ENCODE measurements at places on chromosomes 12 and 14.
A peak's percentile ranks its signal among the peaks of the same experiment; 100 is the strongest.

DNA sequence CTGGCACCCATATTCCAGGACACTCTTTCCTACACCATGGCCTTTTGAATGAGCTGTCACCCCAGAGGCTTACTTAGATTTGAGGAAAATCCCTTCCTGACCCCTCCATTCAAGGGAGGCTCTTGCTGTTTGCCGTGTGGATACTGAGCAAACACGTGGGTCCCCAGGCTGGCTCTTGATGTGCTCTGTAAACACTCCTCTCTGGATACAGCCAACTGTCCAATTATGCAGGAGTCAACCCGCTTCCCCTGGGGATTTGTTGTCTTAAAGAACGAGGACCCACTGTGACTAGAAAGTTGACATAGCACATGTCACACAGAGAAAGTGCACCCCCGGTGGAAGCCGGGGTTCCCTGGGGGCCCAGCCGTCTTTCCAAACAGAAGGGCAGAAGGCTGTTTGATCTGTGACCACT is 75.8 kb upstream of the CEP83 start:
- no peak for DNase-seq

GRCh38 chr12:115597157-115597712 is 680.3 kb downstream of the MED13L start:
- peak; percentile 84 for DNase-seq

DNA sequence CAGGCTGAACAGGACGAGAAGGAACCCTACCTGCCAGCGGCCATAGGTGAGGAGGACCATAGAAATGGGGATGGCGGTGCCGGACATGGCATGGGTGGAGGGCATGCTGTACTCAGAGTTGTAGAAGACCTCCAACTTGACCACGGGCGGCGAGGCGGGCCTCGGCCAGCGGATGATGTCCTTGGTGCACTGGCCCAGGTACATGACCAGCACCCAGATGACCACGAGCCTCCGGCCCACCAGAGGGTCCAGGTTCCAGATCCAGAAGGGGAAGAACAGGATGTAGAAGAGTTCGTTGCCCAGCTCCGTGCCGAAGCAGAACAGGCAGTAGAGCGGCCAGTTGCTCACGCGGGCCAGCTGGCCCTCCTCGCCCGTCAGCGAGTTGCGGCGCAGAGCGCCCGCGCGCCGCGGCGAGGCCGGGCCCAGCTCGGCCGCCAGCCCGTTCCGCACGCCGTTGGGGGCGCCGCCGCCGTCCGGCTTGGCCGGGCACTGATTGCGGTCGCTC is 582 bp downstream of the SGPP1 start:
- DNase-seq: peak; percentile 8

DNA sequence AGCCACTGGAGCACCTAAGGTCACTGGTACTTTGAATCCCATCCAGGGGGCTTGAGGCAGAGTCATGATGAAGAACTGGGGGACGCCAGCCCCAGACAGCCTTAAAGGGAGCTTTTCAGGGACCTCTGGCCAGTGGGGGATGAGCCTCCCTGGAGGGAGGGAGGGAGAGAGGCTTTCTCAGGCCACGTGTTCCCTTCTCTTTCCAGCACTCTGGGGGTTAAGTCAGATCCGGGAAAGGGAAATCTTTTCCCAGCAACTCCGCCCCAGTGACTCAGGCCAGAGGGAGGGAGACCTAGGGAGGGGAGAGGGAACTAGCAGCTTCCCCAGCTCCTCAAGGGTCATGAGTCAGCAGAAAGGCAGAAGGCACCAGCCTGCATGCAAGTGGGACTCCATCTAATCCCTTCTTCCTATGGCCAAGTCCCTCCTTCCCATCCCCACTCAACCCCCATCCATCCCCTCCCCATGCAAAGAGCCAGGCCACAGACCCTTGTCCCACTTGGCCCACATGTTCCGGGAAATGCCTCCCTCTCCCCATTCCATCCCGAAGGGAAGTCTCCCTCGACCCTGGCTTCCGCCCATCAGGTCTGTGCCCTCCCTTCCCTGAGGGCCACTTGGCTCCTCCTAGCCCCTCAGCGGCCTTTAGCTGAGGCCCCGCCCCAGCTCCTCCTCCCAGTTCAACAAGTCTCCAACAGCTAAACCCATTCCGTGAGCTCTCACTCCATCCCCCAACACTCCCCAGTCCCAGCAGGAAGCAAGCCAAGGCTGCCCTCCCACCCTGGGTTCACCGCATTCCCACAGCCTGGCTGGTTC is 5.6 kb downstream of the TNFRSF1A start:
- DNase-seq: peak; percentile 100

DNA sequence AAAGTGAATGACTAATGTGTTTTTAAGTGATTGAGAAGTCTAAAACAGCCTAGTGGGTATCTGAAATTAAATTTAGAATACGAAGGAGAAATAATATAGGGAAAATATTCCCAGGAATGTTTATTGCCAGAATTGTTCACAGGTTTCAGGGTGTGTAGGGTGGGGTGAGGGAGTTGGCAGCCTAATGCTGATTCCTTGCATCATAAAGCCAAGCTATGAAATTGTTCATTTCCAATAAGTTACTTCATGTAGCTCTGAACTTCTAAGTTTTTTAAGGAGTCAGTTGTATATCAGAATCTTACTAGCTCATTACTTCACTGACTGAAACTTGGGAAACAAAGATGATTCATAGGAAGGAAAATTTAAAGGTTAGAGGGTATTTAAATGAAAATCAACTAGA is 56.4 kb downstream of the RAB35 start:
- no peak for DNase-seq

All from H4 (cell line).